Stimulated activated CD4-positive, alpha-beta T cell treated with anti-CD3 and anti-CD28 coated beads, Interleukin-15, amount 100 ng/mL, for 1 hour (primary cell): ENCODE measurements at places on chromosomes 6 and 20.

- no peak for DNase-seq
Measured at GRCh38 chr6:166075186-166075585, 92.5 kb downstream of the TBXT start.

DNA sequence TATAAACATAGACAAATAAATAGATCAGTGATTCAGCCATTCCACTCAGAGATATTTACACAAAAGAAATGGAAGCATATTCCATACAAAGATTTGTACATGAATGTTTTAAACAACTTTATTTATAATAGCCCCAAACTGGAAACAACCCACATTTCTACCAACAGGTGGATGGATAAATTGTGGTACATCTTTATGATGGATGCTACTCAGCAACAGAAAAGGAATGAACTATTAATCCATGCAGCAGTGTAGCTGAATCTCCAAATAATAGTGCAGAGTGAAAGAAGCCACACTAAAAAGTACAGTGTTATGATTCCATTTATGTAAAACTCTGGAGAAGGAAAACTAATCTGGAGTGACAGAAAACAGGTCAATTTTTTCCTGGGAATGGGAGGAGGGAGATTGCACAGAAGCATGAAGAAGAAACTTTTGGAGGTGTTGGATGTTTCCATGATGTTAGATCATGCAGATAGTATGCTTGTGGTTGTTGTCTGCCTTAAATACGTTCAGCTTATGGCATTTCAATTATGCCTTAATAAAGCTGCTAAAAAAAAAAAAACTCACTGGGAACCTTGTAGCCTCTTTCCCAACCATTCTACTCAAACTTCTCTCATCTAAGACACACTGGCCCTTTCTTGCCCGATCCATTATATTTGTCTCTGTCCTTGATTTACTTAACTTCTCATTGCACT lies 100.9 kb downstream of the PPP1R14C start:
- DNase-seq: no peak

DNA sequence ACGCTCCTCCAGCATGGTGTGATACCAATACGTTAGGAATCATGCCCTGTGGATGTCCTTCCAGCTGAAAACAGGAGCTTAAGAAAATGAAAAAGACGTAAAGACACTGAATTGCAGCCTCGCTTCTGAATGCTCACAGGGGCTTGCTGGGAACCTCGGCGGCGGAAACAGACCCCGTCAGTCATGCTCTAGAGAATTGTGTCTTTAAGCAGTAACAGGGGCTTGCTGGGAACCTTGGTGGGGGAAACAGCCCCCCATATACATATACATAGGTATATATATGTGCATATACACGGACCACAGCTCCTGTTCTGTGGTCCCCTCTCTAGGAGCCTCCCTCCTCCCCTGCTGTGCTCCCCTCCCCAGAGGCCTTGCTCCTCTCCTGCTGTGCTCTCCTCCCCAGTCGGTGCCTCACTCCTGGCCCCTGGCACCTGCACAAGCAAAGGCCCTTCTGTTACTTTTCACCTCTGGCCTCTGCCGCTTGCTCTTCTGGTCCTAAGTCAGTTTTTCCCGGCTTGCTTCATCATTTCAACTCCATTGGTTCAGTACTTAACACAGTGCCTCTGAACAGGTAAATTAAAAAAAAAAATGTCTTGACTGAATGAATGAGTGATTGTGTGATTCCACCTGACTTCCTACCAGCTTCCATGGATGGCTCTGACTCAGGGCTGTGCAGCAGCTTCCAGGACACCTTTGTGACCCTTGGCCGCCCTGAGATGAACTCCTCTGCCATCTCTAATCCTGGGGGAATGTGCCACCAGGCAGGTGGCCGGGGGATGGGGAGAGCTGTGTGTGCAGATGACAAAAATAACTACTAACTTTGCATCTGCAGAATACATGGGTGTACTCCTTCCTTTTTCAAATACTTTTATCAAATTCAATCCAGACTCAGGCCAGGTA lies 246.1 kb downstream of the SMOC2 start:
- DNase-seq: no peak

DNA sequence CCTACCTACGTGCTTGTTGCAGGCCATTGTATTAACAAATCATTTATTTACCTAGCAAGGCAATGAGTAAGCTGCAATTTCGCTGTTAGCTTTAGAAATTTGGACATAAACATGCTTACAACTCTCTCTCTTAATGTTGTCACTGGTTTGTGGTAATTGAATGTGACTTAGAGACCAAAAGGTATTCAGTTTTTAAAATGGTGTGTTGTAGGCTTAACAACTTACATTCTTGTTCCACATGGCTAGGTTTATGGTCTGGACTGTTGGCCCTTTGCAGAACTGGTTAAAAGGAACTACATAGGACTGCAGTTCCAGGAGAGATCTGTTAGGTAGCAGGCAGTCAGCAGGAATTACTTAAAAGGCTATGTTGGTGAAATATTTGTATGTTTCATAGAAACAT lies 10.3 kb upstream of the CTAGE9 start:
- no peak for DNase-seq

GRCh38 chr20:20317195-20317594 lies 50.7 kb upstream of the INSM1 start:
- no peak for DNase-seq

DNA sequence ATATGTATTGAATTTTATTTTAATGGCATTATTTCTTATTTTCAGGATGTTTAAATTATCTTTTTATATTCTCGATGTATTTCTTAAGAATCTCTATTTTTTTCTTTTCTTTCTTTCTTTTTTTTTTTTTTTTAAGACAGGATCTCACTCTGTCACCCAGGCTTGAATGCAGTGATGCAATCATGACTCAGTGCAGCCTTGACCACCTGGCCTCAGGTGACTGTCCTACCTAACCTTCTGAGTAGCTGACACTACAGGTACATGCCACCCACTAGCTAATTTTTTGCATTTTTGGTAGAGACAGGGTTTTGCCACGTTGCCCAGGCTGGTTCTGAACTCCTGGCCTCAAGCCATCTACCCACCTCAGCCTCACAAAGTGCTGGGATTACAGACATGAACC lies 143.8 kb upstream of the LAMA2 start:
- DNase-seq: no peak

DNA sequence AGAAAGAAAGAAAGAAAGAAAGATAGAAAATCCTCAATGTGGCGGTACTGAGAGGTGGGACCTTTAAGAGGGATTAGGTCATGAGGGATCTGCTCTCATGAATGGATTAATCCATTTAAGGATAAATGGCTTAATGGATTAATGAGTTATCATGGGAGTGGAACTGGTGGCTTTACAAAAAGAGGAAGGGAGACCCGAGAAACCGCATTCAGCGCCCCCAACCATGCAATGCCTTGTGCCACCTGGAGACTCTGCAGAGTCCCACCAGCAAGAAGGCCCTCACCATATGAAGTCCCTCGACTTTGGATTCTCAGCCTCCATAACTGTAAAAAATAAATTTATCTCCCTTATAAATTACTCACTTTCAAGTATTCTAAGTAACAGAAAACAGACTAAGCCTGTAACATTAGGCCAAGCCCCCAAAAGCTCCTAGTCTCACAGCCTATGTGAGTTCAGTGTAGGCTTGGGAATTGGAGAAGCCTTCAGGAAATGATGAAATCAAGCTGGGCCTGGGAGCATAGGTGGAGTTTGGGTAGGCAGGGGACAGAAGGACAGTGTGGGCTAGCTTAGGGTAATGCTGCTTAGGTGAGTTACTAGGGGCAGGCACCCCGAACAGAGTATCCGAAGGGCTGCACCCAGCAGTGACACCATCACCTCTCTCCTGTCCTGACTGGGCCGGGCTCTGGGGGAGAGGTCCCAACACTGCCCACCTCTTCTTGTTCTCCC lies 36.2 kb upstream of the RNF24 start:
- DNase-seq: no peak

DNA sequence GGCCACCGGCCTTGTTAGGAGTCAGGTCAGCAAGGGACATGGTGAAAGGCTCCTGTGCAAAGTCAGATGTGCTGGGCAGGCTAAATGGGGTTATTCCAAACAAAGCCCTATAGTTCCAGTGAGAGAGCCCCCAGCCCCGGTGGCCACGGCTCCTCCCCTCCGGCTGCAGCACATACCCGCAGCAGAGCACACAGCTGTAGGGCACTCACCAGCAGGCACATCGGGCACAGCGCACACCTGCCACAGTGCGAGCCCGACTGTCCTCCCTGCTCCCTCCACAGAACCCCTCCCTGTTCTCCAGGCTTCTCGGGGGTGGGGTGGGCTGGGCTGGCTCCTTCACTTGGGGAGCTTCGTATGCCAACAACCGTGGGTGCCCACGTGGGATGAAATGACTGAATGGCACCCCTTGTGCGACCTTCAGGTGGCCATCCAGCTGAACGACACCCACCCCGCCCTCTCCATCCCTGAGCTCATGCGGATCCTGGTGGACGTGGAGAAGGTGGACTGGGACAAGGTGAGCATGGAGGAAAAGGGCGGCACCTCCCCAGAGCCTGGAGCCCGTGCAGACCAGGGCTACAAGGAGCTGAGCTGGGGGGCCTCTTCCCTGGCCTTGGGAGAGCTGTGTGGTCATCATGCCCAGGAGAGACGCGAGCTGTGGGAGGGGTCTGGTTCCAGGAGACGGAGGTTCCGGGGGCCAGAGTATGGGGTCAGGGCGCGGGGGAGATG lies 30.9 kb downstream of the PYGB start:
- DNase-seq: no peak

GRCh38 chr6:139779988-139780774 lies 405.7 kb upstream of the CITED2 start:
- DNase-seq: no peak

DNA sequence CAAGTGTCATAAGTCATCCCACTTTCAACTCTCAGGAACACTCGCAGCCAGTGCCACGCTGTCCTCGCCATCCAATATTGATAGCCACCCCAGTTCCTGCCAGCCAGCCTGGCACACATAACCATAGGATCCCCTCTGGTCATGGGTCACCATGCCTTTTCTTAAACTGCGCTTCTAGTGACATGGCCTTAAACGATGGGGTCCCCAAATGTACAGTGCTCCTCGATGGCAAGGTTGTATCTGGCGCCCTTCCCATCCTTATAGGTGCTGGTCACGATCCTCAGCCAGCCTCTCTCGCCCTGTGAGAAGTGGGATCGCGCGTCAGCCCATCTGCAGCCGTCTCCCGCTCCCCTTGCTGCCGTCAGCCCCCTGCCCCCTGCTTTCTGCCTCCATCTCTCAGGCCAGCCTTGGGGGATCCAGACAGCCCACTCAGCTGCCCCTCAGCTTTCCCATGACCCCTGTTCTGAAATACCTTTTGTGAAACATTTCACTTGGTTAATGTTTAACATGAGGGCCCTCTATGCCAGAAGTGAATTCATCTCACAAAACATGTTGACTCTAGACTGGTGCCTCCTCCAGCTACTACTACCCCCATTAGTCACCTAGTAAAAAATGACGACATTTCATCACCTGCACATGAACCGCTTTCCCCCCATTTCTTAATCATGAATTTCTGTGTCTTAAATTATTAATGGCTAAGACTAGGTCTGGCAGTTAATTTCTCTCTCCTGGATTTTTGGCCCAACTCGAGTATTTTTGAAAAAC lies 11.4 kb downstream of the CTSZ start:
- no peak for DNase-seq

- no peak for DNase-seq
Measured at GRCh38 chr6:158744986-158745430, 74.2 kb downstream of the EZR start.

GRCh38 chr6:116003668-116004067 lies 57.0 kb downstream of the FRK start:
- no peak for DNase-seq

GRCh38 chr20:32189123-32189410 lies 18.5 kb downstream of the PLAGL2 start:
- DNase-seq: no peak

- DNase-seq: no peak
Measured at GRCh38 chr20:47818996-47819609, 33.8 kb upstream of the SULF2 start.

GRCh38 chr6:157747370-157747769 lies 75.7 kb upstream of the SNX9 start:
- DNase-seq: no peak

DNA sequence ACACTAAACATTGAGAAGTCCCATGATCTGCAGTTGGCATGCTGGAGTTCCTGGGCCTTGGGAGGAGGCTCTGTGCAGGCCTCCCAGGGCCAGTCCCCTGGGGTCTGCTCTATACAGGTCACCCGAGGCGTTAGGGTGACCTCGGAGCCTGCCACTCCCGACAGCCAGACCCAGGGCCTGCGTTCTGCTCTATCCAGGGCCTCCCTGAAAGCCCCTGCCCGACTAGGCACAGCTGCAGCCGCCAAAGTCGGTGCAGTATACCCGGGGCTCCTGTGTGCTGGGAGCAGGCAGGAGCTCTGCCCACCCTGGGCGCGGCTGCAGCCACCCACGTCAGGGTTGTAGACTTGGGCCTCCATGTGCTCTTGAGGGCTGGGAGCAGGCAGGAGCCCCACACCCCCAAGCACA lies 6.3 kb upstream of the OR14J1 start:
- DNase-seq: no peak

DNA sequence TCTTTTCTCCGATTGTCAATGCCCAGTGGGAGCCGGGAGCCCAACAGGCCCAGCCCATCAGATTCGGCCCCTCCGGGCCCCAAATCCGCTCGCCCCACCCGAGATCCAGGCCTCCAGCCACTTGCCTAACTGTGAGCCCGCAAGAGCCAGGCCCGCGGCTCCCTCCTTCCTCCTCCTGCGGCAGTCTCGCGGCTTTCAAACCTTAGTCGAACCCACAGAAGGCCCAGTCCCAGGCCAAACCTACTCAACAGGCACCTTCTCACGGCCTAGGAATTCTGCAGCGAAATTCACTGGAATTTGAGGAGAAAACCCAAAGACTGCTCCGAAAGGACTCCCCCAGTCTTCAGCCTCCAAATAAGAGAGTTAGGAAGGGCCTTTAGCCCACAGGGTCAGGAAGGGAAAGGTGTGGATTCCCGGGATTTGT lies 2.8 kb upstream of the TFAP2A start:
- no peak for DNase-seq

DNA sequence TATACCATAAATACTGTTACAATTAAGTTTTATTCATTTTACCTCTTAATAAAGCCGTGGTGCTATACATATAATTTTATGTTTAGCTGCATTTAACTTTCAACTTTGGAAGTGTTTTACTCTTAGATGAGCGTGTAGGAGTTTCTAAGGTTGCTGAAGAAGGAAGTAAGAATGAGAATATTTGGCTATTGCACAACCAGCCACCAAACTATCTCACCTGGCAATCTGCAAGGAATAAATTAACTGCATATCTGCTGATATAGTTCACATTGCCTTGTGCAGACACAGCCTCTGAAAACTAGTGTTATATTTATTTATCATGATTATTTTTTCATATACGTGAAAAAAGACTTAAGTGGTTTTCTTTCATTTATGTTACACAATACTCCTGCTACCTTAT lies 230.4 kb downstream of the PLCB1 start:
- DNase-seq: no peak

DNA sequence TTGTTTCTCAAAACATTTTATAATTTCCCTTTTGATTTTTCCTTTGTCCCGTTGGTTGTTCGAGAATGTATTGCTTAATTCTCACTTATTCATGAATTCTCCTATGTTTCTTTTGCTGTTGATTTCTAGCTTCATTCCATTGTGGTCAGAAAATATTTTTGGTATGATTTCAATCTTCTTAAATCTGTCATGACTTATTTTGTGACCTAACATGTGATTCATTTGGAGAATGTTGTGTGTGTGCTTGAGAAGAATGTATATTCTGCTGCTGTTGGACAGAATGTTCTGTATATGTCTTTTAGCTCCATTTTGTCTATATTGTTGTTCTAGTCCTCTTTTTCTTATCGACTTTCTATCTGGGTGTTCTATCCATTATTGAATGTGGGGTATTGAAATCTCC lies 286.2 kb upstream of the RNF217 start:
- no peak for DNase-seq
